ENCODE measurements at places on chromosomes 4 and X.

DNA sequence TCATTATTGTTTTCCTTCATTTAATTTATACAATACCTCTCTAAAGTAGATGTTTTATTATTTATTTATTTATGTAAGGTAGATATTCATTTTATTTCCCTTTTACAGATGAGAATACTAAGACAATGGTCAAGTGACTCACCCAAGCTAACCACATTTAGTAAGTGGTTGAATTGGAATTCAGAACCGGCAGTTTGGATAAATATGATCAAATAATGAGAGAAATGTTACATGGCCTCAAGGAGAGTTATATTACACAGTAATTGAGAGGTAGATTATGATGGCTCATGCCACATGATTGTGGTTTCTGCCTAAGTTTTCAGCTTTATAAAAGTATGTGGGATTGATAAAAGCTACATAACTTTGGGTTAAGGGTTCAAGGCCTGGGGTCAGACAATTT lies 239.4 kb upstream of the BOD1L1 start:
- DNase-seq, result no peak

GRCh38 chrX:72716766-72717165 lies 2.7 kb upstream of the PHKA1 start:
- DNase-seq, result no peak

DNA sequence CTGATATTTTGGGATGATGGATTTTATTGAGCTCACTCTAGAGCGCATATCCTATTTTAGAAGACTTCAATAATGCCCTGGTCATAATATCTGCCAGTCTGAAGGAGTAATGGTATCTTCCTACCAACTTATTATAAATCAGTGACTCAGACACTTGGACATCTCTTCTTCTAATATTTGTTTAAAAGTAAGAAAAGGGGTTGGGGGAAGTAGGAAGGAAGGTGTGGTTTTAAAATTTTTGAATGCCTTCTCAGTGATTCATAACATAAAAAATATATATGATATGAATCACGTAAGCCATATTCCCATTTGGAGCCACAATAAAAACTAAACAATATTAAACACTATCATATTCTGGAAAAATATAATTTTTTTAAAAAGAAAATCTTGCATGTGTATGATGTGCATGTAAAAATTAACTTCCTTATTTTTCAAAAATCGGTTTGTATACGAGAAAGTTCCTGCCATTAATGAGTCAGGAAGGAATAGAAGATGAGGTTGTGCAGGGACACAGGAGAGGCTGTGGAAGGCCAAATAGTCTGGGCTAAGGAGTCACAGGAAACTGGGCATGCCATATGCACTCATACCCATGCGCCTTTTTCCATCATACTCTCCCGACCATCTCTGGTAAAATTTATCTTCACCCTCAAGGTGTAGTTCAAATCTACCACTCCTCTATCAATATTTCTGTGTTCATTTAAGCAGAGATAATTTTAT lies 286.5 kb downstream of the EPHA5 start:
- no peak for DNase-seq

- DNase-seq, result no peak
Observed at GRCh38 chrX:74461384-74461783, 40.1 kb downstream of the SLC16A2 start.

DNA sequence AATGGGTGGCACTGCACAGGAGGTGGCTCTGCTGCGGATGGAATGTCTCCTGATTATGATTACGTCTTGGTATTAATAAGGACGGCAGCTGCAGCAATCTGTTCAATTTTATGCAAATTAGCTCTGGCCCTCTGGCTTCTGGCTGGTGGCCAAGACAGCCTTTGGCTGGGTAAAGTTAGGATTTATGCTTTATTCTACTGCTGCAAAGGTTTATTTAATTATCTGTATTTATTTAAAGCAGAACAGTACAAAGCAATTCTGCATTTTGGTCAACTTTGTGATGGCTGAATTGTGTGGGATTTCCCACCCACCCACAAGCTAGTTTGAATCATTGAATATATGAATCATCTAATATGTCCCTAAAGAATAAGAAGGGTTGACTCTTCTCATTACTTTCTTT lies 745.6 kb upstream of the FAM241A start:
- DNase-seq, result no peak

GRCh38 chr4:24145591-24145990 lies 255.7 kb upstream of the PPARGC1A start:
- no peak for DNase-seq

DNA sequence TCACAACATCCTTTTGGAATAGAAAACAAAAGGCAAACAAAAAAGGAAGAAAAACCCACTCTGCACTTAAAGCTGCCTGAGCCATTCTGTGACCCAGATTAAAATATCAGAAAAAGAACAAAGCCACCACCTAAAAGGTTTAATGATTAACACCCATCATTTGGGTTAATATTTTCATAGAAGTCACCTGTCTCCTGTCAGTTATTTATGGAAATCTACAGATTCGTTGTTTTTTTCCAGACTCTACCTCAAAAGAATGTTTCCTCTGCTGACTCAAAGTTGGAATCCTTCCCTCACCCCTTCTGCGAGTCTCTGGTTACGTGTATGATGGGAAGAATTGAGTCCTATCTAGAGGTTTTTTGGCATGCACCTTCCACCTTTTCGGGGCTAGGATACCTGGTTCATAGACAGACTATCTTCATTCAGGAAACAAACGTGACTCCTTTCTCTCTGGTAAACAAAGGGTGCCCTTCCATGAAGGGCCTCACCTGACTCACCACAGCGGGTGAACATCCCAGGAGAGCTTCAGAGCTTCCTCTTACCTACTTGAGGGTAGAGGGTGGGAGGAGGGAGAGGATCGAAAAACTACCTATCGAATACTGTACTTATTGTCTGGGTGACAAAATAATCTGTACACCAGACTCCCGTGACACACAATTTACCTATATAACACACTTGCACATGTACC lies 19.6 kb upstream of the CA5B start:
- no peak for DNase-seq

- no peak for DNase-seq
Observed at GRCh38 chr4:41505161-41505661, 32.7 kb upstream of the LIMCH1 start.

GRCh38 chr4:27763830-27764525 lies 903.3 kb downstream of the STIM2 start:
- no peak for DNase-seq

- DNase-seq, result no peak
Observed at GRCh38 chr4:96598465-96598864, 758.6 kb downstream of the PDHA2 start.

GRCh38 chr4:133802359-133803140 lies 399.0 kb downstream of the PABPC4L start:
- peak; percentile 14 for DNase-seq

DNA sequence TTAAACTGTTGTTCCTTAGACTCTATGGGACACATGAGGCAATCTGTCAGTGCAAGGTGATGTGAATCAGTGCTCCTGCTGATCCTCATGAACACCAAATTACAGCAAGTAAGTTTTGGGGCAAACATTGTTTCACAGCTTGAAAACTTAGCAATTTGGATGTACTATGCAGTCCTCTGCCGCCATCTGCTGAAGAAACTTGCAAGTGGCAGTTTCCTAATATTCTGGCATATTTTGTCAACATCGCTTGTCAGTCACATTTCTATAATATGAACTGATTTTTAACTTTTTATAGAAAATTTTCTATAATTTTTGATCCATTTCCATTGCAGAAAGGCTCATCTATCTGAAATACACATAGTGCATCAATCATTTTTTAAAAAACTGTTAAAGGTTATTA lies 56.3 kb downstream of the ZAR1 start:
- DNase-seq, result peak; percentile 16

DNA sequence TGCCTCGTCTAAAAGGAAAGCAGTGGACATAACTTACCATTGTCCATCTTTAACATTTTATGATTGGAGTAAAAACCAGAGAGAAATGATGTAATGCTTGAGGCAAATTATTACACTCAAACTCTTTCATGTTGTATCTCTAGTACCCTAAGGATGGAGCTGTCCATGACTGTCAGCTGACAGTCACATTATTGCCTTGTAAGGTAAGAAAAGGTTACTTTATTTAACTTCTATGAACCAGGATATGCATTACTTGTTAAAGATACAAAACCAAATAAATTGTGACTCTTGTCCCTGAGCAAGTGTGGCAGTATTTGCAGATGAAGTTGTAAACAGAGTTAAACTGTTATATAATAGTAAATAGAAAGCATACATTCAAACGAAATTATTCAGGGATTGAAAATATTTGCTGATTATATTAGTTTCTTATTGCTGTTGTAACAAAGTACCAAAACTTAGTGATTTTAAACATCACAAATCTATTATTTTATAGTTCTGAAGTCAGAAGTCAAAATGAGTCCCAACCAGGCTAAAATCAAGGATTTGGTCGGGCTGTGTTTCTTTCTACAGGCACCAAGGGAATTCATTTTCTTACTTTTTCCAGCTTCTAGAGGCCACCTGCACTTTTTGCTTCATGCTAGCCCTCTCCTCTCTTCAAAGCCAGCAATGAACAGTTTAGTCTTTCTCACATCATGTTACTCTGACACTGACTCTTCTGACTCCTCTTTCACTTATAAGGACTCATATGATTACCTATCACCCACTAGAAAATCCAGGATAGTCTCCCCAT lies 113.8 kb downstream of the CEP44 start:
- no peak for DNase-seq

DNA sequence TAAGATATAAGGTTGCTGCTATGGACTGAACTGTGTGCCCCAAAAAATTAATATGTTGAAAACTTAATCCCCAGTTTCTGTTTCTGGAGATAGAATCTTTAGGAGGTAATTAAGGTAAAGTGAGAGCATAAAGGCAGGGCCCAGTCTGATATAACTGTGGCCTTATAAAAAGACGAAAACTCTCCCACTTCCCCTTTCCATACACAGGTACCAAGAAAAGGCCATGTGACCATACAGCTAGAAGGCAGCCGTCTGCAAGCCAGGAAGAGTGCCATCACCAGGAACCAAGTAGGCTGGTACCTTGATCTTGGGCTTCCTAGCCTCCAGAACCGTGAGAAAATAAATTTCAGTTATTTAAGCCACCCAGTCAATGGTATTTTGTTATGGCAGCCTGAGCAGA lies 550.3 kb downstream of the SMARCA1 start:
- DNase-seq, result no peak

GRCh38 chrX:20313899-20314298 lies 47.2 kb upstream of the RPS6KA3 start:
- no peak for DNase-seq

DNA sequence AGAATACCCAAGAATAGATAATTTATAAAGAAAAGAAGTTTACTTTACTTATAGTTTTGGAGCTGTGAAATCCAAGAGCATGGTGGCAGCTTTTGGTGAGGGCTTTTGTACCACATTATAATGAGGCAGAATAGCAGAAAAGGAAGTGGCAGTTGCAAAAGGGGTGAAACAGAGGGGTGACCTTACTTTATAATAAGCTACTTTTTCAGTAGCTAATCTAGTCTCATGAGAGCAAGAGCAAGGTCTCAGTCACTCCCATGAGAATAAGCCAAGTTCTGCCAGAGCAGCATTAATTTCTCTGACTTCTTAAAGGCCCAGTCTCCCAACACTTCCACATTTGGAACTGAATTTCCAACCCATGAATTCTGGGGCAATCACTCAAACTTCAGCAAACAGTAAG lies 502.0 kb downstream of the GBA3 start:
- no peak for DNase-seq

DNA sequence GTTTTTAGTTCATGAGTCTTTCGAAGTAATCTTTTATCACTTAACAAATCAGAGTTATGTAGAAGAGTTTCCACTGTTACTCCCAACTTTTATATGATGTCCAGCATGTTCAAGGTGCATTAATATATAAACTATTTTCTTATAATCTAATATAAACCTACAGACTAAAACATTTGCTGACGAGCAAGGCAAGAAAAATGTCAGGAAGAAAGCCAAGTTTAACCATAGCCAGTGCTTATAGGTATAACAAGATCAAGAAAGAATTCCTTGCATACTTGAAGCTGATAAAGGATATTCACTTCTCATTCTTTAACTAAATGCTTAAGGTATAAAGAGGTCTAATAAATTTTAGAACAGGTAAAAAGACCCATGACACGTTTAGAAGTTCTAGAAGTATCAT lies 167.7 kb downstream of the NPNT start:
- DNase-seq, result no peak

DNA sequence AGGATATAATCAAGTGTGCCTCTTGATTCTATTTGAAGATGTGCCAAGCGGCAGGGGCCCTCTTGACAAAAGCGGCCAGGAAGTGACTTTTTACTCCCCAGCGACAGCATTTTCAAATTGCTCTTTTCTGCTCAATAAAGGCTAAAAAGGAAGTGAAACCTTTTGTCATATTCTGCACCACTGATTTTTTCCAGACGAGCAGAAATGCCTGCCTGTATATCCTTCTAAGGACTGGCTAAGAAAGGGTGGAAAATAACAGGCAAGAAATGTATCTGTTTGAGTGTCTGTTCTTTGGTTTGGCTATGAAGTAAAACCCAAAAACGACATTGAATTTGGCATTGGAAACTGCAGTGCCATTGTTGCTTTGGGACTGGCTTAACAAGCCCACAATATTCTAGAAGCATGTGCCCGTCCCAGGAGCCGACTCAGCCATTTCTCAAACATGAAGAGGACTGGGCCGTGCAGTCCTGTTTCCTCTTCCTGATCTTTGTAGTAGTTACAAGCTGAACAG lies 25.4 kb downstream of the TMSB4X start:
- no peak for DNase-seq

DNA sequence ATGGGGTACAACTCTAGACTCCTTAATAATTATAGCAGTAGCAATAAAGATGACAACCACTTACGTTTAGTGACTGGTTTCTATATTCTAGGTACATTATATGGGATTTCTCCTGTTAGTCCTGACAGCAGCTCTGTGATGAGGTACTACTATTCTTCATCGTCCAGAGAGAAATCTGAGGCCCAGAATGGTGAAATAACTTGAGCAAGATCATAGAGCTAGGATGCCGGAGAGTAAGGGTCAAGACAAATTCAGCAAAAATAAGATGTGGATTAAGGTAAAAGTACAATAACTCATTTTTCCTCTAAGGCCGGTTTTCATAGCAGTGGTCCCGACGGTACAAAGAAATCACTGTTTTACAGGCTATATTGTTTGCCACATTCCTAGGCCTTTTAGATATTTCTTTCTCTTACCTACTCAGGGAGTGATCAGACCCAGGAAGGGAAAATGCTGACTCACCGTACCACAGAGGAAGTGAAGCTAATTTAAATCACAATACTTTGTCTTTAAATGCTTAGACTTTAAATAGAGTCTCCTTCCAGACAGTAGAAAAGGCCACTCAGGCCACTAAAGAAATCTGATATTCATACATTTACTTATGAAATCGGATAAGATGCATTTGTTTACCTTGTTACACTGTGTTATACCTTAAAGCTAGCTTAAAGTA lies 2023.0 kb upstream of the AGA start:
- peak; percentile 7 for DNase-seq

DNA sequence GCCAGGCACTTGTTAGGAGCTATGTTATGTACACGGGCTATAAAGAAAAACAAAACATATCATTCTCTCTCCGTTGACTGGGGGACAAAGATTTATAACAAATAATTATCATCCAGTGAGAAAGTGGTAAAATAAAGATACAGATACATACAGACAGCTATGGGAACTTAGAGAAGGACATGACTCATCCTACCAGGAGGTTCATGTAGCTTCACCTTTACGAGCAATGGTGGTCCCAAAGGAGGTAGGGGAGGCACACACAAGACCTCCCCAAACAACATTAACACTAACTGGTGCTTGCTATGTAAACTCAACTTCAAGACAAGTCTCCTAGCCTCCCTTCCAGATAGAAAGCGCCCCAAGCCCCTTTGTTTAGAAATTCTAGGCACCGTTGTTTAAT lies 8.9 kb downstream of the AMBN start:
- DNase-seq, result no peak

- DNase-seq, result no peak
Observed at GRCh38 chr4:185272245-185272644, 62.8 kb downstream of the SNX25 start.

GRCh38 chrX:108811891-108812290 lies 75.5 kb upstream of the IRS4 start:
- no peak for DNase-seq
